ENCODE measurements at places on chromosomes 6 and 20.

DNA sequence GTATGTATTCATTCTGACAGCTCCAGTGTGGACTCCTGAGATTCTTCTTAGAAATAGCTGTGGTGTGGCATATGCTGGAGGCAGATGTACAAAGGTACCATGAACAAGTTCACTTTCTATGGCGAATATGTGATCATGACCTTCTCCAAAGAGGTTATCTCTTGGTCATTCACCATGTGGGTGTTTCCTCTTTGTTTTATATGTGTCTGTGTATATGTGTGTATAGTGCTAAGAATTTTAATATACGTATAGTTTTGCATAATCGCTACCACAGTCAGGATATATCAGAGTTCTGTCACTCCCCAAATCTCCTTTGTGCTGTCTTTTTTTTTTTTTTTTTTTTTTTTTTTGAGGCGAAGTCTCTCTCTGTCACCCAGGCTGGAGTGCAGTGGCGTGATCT is 47.1 kb downstream of the PHACTR2 start:
- DNase-seq, result no peak

DNA sequence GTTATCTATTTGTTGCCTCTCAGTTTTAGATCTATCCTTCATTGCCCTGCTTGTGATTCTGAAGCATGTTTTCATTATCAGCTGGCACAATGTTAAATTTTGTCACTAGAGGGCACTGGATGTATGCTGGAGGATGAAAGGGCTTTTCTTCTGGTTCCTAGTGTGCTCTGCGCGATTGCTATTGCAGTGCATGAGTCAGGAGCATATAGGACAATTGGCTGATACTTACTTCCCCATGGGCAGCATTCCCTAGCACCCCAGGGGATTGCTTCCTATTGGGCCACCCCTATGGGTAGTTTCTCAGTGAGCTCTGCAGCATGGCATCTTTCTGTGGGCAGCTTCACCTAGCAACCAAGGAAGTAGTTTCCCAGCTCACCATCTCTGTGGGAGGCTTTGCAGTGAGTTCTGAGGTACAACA is 280.3 kb upstream of the SYNCRIP start:
- peak; percentile 7 for DNase-seq

GRCh38 chr6:39517756-39518155 is 195.3 kb upstream of the KCNK16 start:
- no peak for DNase-seq

- no peak for DNase-seq
These were observed 359.2 kb downstream of the CDKAL1 start for GRCh38 chr6:20893412-20893811.

- no peak for DNase-seq
These were observed 51.7 kb downstream of the CHMP4B start for GRCh38 chr20:33862709-33863403.

DNA sequence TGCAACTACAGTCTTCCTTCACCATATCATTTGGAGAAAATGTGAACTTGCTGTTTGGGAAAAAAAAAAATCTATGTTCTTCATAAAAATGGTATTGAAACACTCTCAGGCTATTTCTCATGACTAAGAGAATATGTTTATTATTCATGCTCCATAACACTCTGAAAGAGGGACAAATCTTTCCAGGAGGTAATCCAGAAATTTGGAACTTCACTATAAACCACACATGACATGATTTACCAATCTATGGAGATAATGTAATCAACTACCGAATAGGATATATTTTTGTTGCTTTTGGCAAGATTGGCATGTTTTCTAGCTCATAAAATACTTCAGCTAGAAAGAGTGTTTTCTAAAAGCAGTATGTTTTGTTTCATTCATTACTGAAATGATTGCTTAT is 56.3 kb downstream of the THEMIS start:
- no peak for DNase-seq

DNA sequence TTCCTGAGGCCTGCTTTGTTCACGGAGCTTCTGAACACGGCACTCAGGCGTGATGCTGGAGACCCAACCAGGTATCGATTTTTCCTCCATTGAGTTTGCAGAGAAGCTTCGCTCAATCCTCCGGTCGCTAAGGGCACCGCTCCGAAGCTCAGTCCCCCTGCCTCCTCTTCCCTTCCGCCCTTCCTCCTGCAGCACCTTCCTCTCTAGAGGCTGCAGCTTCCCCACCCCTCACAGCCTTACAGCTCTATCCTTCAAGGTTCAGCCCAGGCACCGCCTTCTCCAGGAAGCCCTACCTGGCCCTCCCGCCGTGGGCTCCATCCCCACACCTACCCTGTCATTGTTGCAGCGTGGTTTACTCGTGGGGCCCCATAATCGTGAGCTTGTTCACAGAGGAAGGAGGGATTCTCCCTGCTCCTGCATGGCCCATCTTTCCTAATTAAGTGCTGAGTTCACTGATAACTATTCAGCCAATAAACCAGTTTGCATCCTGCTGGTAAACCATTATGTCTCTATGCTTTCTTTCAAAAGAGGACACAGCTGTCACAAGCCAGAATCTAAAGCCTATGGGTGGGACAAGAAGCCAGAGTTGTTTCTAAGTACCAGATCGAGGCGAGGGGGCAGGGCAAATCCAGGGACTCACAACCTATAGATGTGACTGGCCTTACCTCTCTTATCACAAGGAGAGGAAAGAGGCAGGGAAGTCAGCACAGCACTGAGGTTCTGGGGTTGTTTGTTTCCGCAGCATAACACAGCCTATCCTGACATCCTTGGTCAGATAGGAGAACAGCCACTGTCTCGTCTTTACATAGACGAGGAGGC is 152.0 kb downstream of the GRM4 start:
- no peak for DNase-seq

- no peak for DNase-seq
These were observed 62.4 kb downstream of the AKAP7 start for GRCh38 chr6:131197716-131198115.

- no peak for DNase-seq
These were observed 789.2 kb downstream of the MAFB start for GRCh38 chr20:39899881-39900280.

DNA sequence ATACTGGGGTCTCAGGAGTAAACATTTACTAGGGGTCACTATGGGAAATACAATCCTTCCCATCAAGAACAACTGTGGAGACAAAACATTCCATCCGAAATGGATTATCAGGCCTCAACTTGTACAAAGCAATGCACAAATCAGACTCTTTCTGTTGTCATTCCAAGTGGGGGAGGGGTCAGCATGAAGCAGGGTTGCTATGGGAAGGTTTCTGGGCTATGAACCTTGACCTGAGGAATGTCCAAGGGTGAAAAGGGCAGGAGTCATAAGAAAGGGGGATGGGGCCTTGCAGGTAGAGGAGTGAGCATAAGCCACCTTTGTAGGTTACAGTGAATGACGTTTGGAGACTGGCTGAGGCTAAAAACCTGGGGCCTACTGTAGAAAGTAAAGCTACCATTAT is 3.1 kb downstream of the METTL24 start:
- DNase-seq, result no peak

GRCh38 chr6:127402890-127403617 is 56.1 kb downstream of the KIAA0408 start:
- no peak for DNase-seq

DNA sequence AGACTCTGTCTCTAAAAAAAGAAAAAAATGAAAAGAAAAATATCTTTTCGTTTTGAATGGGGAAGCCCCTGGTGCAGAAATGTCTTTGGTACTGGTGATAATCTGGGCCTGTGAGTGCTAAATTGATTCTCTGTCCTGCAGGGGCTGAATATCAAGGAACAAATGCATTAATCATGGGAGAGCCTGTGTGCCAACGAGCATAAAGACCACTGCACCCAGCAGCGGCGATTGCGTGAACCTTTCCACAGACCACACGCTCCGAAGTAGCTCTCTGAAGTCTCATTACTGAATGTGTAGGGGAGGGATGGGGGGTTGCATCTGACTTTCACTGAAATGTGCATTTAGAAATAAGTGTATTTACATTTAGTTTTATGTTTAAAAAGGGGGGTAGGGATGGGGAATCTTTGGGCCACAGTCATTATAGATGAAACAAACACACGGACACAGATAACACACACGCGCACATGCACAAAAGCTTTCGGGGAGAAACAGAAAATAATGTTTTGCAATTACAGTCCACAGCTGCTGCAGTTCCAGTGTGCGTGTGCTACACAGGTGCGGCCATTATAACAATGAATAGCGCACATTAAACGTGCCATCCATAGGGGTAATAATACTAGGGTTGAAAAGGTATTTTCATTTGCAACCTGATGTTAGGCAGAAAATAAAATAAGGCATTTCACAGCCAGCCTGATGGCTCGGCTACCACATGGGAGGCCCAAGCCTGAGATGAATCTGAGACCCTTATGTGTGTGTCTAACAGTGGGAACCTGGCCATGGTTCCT is 154.0 kb downstream of the MBOAT1 start:
- no peak for DNase-seq

DNA sequence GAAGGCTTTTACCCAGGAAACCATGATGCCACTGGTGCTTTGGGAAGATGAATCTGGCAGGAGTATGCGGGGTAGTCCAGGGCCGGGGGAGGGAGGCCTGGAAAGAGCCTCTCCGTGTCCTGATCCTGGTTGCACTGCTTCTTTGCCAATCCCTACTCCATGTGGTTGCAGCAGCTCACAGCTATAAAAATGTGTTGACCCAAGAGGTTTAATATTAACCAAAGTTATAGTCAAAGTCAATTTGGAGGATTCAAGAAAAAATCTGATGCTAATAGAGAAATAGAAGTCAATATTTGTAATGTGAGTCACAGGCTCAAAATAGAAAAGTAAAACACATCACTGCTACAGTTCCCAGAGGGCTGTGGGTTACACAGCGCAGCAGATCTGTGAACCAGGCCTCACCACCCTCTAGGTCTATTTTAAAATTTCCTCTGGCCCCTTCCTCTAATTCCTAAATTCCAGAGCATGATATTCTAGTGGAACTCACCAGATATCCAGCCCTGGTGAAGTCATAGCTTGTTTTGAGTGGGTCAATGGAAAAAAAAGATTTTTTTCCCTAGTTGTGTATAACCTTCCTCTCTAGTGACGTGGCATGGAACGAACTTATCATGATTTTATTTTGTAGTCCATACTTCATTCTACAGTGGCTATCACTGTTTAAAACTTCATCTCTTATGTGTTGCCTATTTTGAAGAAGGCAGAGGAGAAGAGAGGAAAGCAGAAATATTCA is 63.2 kb upstream of the BMP2 start:
- peak; percentile 63 for DNase-seq

GRCh38 chr6:18088419-18089296 is 33.8 kb downstream of the NHLRC1 start:
- DNase-seq, result no peak

- DNase-seq, result peak; percentile 27
These were observed 95.5 kb upstream of the SCGN start for GRCh38 chr6:25556516-25556915.

DNA sequence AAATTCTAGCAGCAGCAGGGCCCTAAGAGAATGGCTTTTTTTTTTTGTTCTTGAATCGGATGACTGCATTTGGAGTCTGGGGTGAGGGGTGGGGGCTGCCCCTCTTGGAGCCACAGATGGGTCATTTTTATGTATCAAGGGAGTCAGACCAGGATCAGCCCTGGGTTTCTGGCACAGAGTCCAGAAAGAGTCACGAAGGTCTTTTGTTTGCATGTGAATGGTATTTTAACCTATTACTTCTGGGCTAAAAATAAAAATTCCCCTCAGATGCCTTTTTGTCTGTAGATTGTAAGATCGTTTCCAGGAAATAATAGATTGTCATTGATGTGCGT is 72.5 kb downstream of the PHACTR3 start:
- no peak for DNase-seq

GRCh38 chr6:108463784-108464183 is 96.9 kb upstream of the FOXO3 start:
- DNase-seq, result no peak

GRCh38 chr20:7217606-7218005 is 450.1 kb downstream of the BMP2 start:
- DNase-seq, result no peak

- no peak for DNase-seq
These were observed 69.5 kb upstream of the AFDN start for GRCh38 chr6:167757249-167757648.

GRCh38 chr6:2141644-2142290 is 103.6 kb downstream of the GMDS start:
- no peak for DNase-seq

DNA sequence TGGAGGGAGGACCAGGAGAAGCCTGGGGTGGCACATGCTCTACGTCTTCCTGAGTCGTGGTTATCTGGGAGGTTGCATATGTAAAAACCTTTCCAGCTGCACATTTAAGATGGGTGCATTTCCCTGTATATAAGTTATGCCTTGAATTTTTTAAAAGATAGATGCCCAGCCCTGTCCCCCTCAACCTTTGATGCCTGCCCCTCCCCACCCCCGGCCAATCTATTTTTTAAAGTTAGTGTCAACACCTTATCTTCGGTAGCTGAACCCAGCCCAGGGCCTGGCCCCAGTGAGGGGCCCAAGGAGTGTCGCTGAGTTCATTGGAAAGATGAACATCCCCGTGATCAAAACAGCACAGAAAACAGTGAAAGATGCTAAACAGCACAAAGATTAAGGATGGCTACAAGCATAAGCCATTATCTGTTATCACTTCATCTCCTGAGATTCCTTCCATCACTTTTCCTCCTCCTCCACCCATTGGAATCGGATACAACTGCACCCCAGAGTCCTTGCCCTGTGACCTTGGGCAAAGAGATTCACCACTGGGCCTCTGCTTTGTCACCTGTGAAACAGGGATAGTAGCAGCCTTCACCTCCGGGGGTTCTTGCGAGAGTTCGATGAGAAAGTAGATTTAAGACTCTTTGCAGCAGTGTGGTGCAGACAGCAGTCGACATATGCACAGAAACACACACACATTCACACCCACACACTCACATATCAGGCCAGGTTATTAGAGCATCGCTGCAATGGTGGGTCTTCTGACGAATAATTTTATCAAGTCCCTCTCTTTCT is 47.5 kb downstream of the SIRPA start:
- no peak for DNase-seq

DNA sequence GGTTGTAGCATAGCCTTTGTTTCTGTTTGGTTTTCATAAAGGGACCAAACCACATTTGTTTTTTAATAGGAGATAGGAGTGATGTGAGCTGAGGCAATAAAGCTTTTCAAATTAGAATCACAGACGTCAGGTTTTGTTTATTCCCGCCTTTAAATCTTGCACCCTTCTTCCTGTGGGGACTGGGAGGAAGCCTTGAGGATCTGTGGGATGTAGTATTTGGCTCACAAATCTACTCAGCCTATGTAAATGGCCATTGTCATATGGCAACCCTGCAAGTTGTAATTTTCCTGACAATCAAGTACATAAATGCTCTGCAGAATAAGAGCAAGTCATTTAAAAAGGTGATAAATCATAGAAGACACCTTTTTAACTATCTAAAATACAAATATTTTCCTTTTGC is 110.4 kb downstream of the ADGRG6 start:
- no peak for DNase-seq

DNA sequence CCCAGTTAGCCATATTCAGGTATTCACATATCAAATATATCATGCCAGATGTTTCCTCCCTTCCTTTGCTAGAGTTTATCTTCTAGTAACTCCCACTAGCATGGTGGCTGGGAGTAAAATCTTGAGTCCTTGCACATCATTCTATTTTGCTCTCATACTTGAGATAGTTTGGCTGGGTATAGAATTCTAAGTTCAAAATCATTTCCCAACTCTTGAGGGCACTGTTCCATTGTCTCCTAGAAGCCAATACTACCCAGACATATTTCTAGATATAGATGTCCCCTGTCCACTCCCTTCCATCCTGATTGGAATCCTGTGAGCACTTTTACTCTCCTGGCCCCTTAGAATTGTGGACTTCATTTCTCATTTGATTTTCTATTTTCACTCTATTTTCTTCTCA is 104.7 kb downstream of the ZFP64 start:
- no peak for DNase-seq

Data from AG09309 (cell line).